Stimulated activated memory B cell treated with anti-CD40 and anti-IgM and Interleukin-4, amounts not matched to agents 10 μg/mL and 1 μg/mL and 100 μg/mL, for 72 hours (primary cell): ENCODE measurements at places on chromosomes 1 and 21.

DNA sequence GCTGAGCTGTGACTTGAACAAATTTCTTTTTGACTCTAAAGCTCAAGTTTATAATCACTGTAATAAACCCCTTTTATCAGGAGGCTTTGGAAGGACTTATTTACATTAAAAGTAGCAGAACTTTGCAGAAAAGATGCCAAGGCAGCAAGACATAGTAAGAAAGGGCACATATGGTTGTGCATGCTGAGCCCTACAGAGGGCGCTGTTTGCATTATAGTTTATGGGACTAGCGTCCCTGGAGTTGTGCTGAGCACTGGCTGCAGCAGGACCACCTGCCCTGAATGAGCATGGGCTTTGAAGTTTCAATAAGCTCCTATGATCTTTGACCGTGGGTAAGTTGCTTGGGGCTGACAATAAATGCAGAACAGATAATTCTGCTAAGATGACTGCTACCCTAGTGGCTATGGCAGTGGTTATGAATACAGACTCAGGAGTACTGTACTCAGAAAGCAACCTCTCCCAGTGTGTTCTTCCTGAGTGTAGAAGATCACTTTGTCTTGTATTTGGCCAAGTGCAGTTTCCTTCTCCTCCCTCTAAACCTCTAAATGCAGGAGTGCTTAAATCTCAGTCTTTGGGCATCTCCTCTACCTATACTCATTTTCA, 45.4 kb upstream of the USP1 start:
- no peak for ATAC-seq

- no peak for ATAC-seq
Observed at GRCh38 chr1:66384258-66384921, 149.6 kb upstream of the SGIP1 start.

- ATAC-seq: no peak
Observed at GRCh38 chr1:205059660-205060059, 16.6 kb downstream of the CNTN2 start.

GRCh38 chr1:151510614-151510956, 602 bp upstream of the CGN start:
- no peak for ATAC-seq

- no peak for ATAC-seq
Observed at GRCh38 chr1:204042516-204042915, 30.4 kb upstream of the SOX13 start.

DNA sequence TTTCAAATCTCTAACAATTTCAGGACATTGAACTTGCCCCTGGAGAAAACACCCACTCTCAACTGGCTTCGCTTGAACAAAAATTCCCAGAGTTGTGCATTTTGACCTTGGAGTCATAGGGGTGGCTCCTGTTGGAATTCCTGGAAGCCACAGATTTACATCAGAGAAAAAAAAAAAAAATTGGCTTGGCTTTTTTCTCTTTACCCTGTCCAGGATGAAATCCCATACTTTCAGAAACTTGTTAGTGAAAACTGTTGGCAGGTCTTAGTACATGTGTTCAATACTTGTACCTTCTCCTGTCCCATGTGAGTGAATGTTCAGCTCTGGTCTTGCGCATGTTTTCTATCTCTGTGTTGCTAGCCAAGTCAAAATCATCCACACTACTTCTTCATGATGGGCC, 228.8 kb downstream of the TGFB2 start:
- ATAC-seq: no peak

DNA sequence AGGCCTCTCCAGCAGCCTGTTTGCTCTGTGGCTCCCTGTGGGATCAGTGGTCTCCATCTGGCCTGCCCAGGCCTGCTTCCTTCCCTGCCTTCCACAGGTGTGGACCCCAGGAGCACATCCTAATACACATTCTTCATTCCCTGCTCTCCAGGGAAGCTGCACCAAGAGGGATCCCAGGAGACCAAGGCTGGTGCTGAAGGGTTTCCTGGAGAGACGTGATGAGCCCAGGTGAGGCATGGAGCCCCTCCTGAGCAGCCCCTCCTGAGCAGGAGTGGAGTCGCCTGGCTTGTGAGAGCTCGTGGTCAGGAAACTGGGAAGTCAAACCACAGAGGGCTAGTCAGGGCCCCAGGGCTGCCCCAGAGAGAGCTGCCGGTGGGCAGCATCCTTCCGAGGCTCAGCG, 561.4 kb downstream of the MATN1 start:
- ATAC-seq: no peak

GRCh38 chr1:32816676-32817158, 441 bp downstream of the YARS1 start:
- ATAC-seq: peak; percentile 18

- no peak for ATAC-seq
Observed at GRCh38 chr1:8554956-8555534, 237.1 kb downstream of the SLC45A1 start.

DNA sequence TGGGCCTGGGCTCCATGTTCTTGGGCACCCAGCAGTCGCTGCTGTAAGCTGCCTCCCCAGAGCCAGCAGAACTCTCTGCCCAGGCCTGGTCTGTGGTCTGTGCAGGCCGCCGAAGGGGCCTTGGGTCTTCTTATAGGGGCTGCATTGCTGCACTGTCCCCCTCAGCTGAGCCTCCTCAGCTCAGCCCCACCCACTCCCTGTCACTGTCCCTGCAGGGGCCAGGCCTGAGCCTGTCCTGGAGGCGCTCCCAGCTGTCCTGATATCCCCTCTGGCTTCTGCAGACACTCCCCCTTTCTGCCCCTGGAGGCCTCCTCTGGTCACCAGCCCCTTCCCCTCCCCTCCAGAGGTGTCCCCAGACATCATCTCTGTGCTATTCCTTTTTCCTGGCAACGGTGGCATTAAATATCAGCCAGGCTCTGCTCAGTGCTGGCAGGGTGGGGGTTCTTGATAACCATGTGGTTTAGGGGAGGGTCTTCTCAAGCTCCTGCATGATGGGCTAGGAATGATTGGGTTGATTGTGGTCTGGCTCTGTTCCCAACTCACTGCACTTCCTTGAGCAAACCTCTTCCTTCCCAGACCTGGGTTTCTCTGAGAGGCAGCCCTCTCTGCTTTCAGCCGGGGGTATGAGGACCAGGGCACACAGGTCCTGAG, 3.7 kb upstream of the FOXO6 start:
- no peak for ATAC-seq

- ATAC-seq: no peak
Observed at GRCh38 chr21:43031121-43031619, 44.5 kb downstream of the CBS start.

DNA sequence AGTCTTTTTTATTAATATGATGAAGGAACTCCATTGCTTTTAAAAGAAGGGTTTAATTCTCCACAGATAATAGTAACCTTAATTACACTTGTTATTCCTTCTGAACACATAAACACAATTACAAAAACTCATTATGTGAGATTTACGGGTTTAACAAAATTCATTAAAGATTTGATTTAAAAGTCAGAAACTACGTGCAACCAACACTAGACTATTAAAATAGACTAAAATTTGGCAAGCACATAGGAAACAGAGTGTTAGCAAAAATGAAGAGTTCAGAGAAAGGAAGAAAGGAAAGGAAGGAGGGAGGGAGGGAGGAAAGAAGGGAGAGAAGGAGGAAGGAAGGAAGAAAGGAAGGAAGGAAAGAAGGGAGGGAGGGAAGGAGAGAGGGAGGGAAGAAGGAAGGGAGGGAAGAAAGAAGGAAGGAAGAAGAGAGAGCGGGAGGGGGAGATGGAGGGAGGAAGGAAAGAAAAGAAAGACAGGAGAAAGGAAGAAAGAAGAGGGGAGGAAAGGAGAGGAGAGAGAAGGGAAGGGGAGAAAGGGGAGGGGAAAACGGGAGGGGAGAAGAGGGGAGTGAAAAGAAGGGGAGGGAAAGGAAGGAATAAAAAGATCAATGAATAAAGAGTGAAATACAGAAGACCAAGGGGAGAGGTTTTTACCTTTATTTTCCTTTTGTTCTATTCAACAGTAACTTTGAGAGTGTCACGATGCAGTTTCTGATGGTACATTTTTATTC, 123.4 kb upstream of the LYPLAL1 start:
- no peak for ATAC-seq

- ATAC-seq: no peak
Observed at GRCh38 chr1:83961571-83962295, 37.2 kb downstream of the TTLL7 start.

- ATAC-seq: no peak
Observed at GRCh38 chr1:164754088-164754600, 195.2 kb downstream of the PBX1 start.

- no peak for ATAC-seq
Observed at GRCh38 chr1:7422561-7422960, 348.5 kb upstream of the VAMP3 start.

- no peak for ATAC-seq
Observed at GRCh38 chr1:32332290-32333079, 3.5 kb downstream of the MARCKSL1 start.

- peak; percentile 65 for ATAC-seq
Observed at GRCh38 chr1:153465811-153466636, 5.6 kb upstream of the S100A7 start.

DNA sequence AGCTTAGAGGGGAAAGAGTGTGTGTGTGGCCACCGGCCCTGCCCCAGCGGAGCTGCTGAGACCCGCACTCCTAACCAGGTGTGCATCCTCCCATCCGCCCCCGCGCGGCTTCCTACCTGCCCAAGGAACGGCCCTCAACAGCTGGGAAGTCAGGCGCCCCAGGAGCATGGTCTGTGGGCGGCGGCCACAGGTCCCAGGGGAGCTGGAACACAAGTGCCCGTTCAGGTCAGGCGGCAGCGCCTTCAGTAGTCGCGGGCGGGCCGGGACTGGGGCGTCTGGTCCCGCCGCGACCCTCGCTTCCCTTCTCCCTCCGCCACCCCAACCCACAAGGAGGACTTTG, 448 bp downstream of the AURKAIP1 start:
- ATAC-seq: peak; percentile 1

GRCh38 chr1:62903982-62904855, 120.3 kb downstream of the ATG4C start:
- no peak for ATAC-seq

- ATAC-seq: no peak
Observed at GRCh38 chr1:195584870-195585624, 1023.2 kb downstream of the KCNT2 start.

- no peak for ATAC-seq
Observed at GRCh38 chr1:154837034-154837671, 32.9 kb downstream of the KCNN3 start.

- ATAC-seq: no peak
Observed at GRCh38 chr1:113353580-113353979, 36.7 kb upstream of the MAGI3 start.

DNA sequence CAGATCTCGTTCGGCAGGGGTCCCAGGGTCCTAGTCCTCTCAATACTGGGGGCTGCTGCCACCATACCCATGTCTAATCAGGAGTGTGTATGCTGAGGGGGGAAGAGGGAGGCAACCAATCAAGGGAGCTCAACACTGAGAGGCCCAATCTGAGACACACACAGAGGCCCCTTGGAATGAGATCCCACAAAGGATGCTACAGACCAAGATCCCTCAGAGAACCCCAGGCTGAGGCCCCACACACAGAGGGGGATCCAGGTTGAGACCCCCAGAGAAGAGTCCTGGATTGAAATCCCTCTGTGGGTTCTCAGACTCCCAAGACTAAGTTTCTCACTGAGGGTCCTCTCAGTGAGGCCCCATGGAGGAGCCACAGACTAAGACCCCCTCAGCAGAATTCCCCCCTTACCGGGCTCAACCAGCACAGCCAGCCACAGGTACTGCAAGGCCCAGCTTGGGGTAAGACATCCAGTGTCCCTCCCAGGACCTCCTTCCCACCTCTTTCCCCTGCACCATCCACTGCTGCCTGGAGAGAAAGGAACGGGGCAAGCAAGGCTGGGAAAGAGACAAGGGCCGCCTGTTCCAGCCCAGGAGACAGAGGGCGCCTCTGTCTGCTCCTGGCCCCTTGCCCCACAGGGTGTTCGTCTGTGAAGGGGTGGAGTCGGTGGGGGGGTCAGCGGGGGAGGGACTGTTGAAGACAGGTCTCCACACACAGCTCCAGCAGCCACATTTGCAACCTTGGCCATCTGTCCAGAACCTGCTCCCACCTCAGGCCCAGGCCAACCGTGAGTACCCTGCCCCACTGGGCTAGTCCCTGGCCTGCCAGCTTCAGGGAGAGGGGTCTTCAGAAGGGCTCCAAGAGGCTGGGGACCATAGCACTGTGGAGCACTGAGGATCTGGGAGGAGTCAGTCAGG, at the start of gene S100A1:
Gene S100A1, plus strand, starts transcription at position 720 of the 912 bp plus-strand sequence. CDS start 2,088 bp downstream, outside the sequence.
- ATAC-seq: peak; percentile 2

DNA sequence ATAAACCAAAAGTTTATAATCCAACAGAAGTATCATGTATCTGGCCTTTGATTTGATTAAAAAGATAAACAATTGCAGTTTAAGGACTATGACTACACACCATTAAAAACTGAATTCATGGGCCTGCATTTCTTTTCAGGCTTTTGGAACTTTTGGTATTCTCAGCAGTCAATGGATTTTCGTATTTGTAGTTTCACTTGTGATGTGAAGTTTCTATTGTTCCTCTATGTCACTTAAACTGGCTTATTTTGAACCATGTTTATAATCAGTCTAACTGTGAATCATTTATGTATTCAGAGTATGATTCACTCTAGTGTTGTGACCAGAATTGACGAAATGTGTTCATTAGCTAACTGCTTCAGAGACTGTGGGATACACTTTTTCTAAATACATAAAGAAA, 132.9 kb downstream of the COQ8A start:
- ATAC-seq: no peak

GRCh38 chr1:240192851-240193250, 101.2 kb downstream of the FMN2 start:
- ATAC-seq: no peak

- ATAC-seq: peak; percentile 68
Observed at GRCh38 chr1:9181990-9182783, 52.4 kb upstream of the H6PD start.

DNA sequence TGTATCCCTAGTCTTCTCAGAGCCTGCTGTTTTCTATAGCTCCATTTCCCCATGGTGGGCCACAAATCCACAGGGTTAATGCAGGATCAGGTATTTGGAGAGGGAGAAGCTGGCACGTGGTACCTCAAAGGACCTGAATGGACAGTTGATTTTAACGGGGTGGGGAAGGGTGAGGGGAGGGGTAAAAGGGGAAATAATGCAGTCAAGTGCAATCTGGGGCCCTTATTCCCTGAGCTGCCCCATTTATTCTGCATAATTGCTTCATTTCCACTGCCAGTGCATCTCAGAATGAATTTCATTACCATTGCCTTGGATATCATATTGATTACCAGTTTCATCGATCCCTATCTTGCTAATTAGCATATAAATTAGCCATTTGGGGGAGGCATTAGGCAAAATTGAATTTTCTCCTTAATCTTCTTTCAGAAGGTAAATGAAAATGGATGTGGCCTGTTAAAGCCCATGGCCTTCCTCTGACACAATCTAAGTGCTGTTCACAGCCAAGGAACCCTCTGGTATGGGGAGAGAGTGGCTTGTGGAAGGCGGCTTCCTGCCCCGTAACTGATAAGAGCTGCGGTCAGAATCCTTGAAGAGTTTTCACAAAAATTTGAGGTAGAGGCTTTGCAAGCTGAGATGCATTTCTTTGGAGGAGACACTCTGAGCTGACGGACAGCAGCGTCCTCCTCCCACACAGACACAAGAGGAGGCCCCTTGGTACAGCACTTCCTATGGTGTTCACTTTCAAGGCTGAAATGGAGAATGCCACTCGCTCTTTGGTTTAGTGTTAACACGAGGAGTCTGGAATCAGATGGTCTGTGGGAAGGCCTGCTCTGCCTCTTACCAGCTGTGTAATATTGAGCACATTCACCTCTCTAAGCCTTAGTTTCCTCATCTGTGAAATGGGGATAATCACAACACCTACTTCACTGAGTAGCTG, 34.4 kb downstream of the PHC2 start:
- no peak for ATAC-seq

- ATAC-seq: no peak
Observed at GRCh38 chr1:231841616-231842344, 215.2 kb downstream of the DISC1 start.

GRCh38 chr1:50257940-50258685, 149.4 kb downstream of the ELAVL4 start:
- ATAC-seq: no peak
